ENCODE measurements at places on chromosomes 3 and 15.

DNA sequence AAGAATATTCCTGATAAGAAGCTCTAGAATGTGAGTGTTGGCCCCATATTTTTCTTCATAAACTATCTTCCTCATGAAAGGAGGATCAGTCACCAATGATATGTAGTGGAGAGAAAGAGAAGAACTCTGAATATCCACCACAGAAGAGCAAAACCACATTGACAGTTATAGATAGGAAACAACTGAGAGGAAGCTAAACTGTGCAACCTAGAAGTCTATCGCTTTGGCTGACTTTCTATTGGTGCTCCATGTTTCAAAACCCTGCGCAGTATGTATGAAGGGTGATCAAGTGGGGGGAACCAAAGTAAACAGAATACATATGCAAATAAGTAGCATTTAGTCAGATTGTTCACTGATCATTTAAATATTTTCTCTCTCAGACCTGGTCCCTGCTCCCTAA is 41.0 kb upstream of the ZNF280D start:
- no peak for DNase-seq

DNA sequence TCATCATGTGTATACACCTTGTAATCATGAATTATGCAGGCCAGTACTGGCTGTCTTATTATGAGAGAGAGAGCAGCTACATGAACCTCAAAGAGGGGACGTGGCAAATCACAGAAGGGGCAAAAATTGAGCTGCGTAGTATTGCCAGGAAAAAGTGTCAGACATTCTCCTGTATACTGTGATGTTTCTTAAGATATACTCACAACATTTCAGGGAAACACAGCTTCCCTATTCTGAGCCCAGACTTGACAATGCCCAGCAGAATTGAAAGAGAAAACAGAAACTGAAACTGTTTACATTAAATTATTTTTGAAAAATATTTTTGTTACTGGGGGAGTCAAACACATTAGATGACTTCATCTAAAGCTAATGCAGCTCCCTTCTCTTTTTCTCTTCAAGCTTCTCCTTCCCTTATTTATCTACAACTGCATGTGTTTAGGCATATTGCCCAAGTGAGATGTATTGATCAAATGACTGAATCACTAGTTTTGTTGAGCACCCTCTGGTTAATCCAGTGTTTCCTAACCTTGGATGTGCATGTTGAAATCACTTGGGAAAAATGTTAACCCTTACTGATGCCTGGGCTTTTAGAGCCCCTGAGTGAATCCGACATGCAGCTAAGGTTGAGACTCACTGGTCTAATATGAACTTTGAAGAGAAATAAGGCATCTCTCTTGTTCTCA is 39.5 kb downstream of the CADPS start:
- DNase-seq = no peak

- DNase-seq = no peak
These were observed 71.1 kb upstream of the OXTR start for GRCh38 chr3:8840556-8840955.

- no peak for DNase-seq
These were observed 17.9 kb downstream of the VIPR1 start for GRCh38 chr3:42520336-42520735.

DNA sequence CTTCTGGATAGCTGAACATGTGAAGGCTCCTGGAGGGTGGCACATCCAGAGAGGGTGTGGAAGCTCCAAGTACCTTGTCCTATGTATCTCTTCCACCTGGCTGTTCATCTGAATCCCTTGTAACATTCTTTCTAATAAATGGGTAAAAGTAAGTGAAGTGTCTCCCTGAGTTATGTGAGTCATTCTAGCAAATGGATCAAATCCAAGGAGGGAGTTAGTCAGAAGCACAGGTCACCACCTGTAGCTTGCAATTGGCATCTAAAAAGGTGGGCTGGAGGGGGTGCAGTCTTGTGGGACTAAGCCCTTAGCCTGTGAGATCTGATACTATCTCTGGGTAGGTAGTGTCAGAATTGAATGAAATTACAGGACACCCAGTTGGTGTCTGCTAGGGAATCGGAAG is 71.0 kb downstream of the WWTR1 start:
- no peak for DNase-seq

- no peak for DNase-seq
These were observed 38.6 kb downstream of the LYZL4 start for GRCh38 chr3:42371776-42372175.

DNA sequence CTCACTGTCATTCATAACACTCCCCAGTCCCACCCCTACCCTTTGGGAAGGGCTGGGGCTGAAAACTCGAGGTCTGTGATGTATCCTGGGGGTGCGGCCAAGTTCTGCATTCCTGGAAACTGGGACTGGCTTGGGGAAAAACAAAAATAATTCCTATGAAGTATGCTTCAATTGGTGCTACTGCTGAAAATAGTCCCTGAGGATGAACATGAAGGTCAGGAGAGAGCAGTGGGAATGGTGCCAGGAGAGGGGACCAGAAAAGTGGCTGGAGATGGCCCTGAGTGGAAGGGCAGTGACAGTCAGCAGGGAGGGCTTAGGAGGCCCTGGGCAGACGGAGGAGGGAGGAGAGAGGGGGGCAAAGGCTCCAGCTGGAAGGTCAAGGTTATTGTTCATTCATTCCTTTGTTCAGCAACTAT is 4.8 kb upstream of the ISLR start:
- no peak for DNase-seq

- no peak for DNase-seq
These were observed 59.5 kb upstream of the CTSH start for GRCh38 chr15:79004336-79004735.

GRCh38 chr3:180359953-180360279 is 242.0 kb upstream of the TTC14 start:
- DNase-seq = no peak

DNA sequence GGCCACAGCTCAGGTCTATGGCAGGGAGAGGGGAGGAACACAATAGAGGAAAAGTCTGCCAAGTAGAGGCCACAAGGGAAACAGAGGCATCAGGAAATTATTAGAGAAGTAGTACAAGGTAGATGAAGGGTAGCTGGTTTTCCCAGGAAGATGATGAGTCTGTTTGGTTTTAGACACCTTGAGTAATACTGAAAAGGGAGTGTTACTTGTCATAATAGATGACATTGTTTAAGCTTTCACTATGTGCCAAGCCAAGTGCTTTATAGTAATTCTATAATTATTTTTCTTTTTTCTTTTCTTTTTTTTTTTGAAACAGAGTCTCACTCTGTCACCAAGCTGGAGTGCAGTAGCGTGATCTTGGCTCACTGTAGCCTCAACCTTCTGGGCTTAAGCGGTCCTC is 13.7 kb downstream of the PXK start:
- no peak for DNase-seq

DNA sequence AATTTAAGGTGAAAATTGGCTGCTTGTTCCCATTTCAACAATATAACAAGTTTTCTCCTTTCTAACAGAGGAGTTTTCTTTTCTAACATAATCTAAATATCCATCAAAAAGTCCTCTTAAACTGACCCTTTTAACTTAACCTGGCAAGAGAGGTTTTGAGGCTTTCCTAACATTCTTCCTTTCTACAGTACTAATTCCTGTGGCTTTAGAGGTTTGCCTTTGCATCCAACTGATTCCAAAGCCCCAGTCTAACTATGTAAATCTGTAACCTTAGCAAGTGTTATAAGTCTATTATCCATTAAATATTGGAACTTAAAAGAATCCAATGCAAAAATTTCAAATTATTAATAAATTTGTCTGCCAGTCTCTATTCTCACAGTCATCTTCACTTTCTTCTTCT is 134.1 kb downstream of the ISL2 start:
- no peak for DNase-seq

DNA sequence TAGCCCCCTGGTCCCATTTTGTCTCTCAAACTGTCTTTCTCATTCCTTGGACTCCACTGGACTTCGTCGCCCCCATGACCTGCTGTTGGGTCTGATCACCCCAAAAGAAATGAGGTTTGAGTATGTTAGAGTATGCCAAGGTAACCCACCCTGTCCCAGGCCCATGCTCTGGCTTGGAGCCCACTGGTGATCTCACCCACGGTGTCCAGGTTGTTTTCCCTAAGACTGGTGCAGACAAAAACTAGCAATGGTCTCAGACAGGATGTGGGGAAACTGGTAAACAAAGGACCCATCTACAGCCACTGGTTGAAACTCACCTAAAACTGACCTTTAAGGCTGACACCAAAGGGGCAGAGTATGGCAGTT is 38.9 kb downstream of the EFCAB12 start:
- no peak for DNase-seq

DNA sequence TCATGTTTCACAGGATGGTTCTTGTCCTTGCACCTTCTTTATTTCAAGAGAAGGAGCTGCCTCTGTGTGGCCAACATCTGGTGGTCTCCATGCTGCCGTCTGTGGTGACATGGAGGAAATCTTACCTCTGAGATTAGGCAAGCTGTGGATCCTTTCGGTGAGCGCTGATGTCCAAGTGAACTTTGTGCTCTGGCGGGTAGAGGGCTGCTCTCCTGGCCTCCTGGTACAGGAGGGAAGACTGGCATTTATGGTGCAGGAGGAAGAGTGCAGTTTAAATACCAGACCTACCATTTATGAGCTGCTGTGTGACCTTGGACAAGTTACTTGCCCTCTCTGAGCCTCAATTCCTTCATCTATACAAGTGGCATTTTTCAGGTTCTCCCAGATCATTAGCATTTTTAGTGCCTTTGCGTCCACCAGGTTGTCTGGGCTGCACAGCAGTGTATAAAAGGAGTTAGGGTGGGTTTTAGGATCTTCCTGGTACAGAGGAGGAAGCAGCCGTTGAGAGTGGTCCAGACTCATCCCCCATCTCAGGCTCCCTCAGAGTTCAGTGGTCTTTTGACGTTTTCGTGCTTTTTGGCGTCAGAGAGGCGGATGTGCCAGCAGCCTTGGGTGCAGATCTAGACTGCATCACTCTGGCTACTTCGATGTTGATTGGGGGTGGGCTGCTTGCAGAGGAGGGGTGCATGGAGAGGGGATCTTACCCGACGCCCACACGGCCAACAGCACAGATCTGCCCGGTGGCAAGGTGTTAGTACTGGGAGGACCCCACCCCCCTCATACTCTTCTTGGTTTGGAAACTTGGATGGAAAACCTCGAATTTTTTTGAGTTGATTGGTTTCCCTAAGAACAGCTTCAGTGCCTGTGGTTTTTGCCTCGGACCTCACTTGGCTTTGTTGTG is 162.2 kb downstream of the ITPR1 start:
- no peak for DNase-seq

- DNase-seq = no peak
These were observed 15.0 kb upstream of the LRRC34 start for GRCh38 chr3:169827712-169828111.

- DNase-seq = no peak
These were observed 76.8 kb downstream of the LEKR1 start for GRCh38 chr3:156902916-156903315.

GRCh38 chr3:33881156-33882064 is 83.0 kb downstream of the PDCD6IP start:
- no peak for DNase-seq

- no peak for DNase-seq
These were observed 25.6 kb downstream of the TMEM39A start for GRCh38 chr3:119437691-119438258.

- DNase-seq = no peak
These were observed 71.5 kb upstream of the EIF1B start for GRCh38 chr3:40237889-40238571.

DNA sequence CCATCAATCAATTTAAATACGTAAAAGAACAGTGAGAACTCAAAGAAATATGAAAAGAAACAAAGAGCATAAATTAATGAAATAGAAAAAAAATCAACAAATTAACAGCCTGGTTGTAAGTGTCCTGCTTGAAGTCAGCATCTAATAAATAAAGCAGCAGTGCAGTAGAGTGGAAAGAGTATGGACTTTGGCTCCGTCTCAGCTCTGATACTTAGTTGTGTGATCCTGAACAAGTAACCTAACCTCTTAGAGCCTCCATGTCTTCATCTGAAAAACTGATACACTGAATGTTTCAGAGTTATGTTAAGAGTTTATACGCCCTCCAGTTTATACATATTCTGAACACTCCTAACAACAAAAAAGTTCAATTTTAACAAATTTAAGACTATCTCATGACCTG is 44.6 kb downstream of the TFDP2 start:
- DNase-seq = no peak

All from activated naive CD4-positive, alpha-beta T cell treated with Interleukin-2 at 50 U/mL for 16 hours (primary cell).